Myocyte (in vitro differentiated cells): ENCODE measurements at places on chromosomes 1 and 21.
A peak's percentile ranks its signal among the peaks of the same experiment; 100 is the strongest.

DNA sequence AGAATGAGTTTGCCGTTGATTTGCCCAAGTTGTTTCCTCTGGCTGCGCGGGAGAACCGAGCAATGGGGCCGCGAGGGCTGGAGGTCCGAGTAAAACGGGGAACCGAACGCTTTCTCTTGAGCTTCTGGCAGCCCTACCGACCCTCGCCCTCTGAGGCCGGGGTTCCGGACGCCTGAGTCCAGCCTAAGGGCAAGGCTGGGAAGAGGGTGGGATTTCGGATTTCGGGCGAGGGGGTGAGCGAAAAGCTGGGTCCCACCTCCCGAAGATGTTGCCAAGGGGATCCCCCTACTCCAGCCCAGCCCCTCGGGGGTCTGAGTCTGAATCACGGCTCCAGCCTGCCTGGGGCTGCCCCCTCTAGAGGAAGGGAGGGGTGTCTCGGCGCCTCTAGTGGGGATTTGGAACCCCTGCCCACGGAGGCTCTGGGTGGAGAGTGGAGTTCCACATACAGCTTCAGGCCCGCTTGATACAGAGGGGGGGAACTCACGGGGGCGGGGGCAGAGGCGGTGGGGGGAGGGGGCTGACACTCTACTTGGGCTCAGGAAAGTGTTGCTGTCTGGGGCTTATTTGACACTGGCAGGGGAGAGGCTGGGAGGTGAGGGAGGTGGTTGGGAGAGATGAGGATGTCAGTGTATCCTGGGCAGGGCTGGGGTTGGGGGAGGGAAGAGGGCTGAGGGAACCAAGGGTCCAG, 617 bp downstream of the KIRREL1 start:
- peak; percentile 39 for DNase-seq

GRCh38 chr1:228161362-228161761, 4.2 kb upstream of the IBA57 start:
- peak; percentile 8 for DNase-seq

- DNase-seq: no peak
Measured at GRCh38 chr1:62450301-62450700, 13.5 kb downstream of the USP1 start.

GRCh38 chr1:54937469-54937868, 43.0 kb upstream of the TMEM61 start:
- no peak for DNase-seq

- no peak for DNase-seq
Measured at GRCh38 chr21:21412096-21412495, 413.9 kb downstream of the NCAM2 start.
